ENCODE measurements at places on chromosomes 16 and 17. TPM values are rescaled to one million over a fixed set of nuclear protein-coding genes. Genes with fewer than 3 reads are reported as not detected.

GRCh38 chr16:57252148-57252721 lies 7.2 kb downstream of the ARL2BP start:
- DNase-seq: no peak

DNA sequence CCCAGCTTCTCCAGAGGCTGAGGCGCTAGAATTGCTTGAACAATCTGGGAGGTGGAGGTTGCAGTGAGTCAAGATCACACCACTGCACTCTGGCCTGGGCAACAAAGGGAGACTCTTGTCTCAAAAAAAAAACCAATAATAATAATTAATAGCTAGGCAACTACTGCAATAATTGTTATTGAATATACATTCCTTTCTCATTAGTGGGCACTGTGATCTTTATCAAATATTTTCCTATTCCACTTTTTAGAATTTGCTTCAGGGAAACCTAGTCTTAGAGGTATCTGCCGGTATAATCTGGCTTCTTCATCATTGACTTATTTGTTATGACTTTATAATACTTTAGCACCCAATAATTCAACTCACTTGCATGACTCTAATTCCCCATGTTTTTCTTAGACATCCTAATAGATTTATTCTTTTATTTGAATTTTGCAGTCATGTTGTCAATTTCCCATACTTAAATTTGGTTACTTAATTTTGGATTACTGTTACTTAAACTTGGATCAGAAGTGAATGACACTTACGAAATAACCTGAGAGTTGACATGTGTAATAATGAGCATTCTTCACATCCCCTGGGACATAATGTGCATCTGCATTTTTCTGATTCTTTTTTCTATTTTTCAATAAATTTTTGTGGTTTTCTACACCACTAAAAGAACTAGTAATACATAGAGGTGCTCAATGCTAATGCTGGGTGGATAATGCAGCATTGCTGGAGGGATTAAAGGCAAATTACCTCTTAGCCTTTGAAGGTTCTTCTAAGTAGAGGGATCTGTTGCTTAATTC lies 25.0 kb upstream of the KCNJ16 start:
- no peak for DNase-seq

- DNase-seq: no peak
Measured at GRCh38 chr17:31882571-31882970, 18.9 kb downstream of the UTP6 start.

GJC1 gene
- total RNA-seq: 25.7 TPM

DNA sequence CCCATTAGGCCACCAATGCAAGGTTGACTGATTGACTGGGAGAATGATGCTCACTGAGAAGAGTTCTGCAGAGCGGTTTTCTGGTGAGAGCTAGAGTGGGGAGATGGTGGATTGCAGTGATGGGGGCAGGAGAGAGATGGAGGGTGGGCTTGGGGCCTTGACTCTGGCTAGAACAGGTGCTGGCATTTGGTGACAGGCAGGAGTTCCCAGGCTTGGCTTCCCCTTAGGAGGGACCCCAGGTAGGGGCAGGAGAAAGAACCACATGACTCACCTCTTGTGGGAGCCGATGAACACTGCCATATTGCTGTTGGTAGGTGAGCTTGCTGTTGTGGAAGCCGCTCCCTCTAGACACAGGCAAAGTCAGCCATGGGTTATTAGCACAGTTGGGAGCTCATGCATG lies 8.0 kb downstream of the CD300LB start:
- no peak for DNase-seq

- DNase-seq: no peak
Measured at GRCh38 chr17:17367931-17368330, 64.8 kb downstream of the NT5M start.

DNA sequence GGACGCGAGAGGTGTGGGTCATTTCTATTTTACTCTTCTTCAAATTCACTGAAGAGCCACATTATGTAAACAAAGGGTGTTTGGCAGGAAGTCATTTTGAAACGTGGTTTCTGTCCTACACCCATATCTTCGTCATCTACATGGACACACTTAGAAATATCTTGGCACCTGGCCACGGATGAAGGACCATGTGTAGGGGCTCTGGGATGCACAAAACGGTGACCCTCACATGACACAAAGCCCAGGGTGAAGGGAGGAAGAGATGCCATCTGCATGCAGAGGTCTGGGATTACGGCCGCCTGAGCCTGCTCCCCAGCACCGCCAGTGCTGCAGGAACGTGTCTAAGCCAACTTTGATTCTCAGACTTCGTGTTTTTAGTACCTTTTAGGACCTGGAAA lies 130.2 kb upstream of the CHMP6 start:
- DNase-seq: no peak

KCNG4 gene
- not detected for total RNA-seq

NPLOC4 gene
- 73.3 TPM for total RNA-seq

GRCh38 chr17:76548378-76549214 lies 8.8 kb downstream of the PRCD start:
- DNase-seq: no peak

MSLN gene
- total RNA-seq: 14.2 TPM

GRCh38 chr16:76668207-76668725 lies 391.1 kb downstream of the CNTNAP4 start:
- DNase-seq: no peak
